ENCODE measurements at places on chromosomes 6 and 20.

DNA sequence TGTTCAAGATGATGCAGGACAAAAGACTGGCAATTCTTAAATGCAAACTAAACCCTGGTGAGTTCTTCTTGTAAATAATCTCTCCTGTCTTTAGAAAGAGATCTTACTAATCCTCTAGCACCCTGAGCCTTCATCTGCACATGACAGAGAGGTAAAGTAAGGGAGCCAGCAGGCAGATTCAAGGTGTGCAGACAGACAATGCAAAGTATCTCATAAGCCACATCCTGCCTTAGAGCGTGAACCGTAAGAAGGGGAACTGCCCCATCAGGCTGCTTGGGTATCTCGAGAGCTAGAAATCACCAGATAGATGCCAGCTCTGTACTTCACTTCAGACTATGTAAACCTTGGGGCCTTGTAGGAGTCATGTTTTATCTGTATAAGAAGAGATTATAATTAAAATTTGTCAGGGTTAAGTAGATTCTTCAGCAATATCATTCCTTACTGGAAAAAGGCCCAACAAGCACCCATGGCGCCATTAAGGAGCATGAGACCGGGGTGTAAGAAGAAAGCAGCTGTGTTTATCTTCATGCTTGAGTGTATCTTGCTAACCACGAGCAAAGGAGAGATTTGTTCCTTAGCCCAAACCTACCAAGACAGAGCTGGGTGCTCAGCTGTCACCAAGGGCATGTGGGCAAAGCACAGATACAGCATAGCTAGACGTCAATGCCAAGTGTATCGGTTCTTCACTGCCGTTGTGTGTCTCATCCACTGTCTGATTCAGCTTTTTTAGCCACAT is 24.4 kb downstream of the CNR1 start:
- DNase-seq = no peak

DNA sequence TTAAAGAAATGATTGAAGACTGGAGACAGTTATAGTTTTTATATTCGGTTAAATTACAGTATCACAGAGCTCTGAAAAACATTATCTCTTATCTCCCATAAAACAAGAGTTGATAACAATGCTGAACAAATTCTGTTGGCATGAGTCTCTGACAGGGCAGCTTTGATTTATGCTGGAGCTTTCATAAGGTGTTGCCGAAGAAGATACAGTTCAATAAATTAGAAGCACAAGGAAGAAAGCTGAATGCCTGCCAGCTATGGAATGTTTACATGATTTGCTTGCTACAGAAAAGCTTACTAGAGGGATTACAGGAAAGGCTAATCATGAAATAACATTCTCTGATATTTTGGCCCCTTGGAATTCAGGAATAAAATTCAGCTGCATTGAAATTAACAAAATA is 431.9 kb upstream of the GJE1 start:
- no peak for DNase-seq

- peak; percentile 98 for DNase-seq
Observed at GRCh38 chr6:162727322-162728182, at the start of the genes PACRG and PRKN. PACRG (plus strand) TSS chr6:162727974. PRKN (minus strand) TSS chr6:162727766.

- DNase-seq = peak; percentile 80
Observed at GRCh38 chr6:157021344-157021992, 244.3 kb downstream of the ARID1B start.

DNA sequence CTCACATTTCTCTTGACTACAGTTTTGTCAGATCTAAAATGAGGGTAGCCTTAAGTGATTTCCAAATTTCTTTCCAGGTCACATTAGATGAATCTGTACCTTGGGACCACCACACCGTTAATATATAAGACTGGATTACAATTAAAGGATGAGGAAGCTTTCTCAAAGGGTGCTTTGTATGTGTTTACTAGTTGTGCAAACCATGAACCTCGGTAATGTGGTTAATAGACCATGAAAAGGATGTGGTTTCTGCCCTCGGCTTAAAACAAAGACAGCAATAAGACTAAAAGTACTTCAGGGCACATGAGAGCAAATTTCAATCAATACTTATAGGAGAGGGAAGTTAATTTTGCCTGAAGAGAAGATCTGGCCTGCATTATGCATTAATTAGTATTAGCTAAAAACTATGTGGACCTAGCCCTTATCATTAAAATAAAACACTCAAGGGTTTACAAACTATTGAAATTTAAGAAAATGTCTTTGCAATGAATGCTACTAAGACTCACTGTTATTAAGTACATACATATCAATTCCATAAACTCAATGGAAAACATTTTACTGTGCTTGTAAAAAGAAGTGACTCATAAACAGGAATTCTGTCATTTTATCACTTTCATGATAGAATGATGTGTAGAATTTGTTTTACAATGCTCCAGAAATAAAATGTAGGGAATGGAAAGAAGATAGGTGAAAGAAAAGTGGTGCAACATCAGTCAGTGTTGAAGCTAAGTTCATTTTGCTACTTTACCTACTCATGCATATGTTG is 936 bp upstream of the TMX4 start:
- no peak for DNase-seq

DNA sequence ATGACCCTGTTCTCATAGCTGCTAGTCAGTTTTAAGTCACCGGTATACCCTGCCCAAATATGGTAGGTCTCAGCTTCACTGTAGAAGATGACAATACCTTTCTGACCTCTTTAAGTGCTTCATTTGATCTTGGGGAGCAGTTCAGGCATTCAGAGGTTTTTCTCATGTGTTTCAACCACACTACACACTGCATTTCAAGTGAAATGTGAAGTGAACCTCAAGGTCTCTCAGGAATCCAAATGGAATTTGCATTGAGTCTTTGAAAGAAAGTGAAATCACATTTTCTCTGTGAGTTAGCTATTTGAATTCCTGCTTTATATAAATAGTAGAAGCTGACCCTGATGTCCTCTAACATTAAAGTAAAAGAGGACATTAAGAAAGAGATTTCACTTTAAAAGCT is 461.6 kb downstream of the ADGRB3 start:
- no peak for DNase-seq

DNA sequence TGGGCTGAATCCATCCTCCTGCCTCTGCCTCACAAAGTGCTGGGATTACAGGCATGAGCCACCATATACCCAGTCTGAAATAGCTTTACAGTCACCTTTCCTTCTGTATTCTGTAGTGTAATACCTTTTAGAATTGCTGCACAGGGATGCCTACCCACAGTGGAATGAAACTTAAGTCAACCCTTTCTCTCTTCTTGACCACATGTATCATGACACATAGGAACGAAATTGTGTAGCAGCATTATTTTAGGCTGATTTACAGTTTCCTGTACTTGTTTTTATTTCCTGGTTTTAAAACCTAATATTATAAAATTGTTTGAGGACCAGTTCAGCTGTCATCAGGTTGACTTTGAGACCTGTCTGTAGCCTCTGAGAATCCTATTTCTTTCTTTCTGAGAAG is 297.8 kb downstream of the ZFAND3 start:
- no peak for DNase-seq

DNA sequence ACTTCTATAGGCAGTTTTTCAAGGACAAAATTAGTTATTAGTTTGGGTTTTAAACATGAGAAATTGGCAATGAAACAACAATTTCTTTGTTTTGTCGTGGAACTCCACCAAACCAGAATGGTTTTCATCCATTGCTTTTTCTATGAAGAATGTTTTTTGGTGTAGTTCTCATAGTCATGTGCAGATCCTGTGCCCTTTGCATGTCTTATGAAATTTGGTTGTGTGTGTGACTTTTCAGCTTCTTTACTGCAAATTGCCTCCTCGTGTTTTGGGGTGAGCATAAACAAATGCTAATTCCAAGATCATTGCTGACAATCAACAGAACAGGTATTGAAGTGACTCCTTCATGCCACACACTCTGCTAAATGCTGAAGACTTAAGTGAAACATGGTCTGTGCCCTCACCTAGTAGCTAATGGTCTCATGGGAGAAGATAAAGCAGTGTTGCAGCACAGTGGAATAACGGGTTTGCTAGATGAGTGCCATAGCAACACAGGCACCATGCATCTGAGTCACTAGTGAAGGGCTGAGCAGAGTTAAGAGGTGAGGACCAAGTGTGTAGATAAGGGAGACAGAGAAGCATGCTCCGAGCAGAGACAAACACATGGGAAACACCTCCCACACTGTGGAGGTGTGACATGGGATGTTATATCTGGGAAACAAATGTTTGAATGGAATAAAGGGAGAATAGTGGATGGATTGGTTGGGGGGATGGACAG is 120.0 kb downstream of the SLC16A10 start:
- no peak for DNase-seq

- DNase-seq = no peak
Observed at GRCh38 chr6:90538278-90539046, 48.4 kb downstream of the MAP3K7 start.

- no peak for DNase-seq
Observed at GRCh38 chr6:107807196-107807811, 16.8 kb downstream of the SCML4 start.

- no peak for DNase-seq
Observed at GRCh38 chr6:41712651-41713103, 22.7 kb downstream of the TFEB start.

- no peak for DNase-seq
Observed at GRCh38 chr6:132190097-132190814, 211.0 kb downstream of the MOXD1 start.

DNA sequence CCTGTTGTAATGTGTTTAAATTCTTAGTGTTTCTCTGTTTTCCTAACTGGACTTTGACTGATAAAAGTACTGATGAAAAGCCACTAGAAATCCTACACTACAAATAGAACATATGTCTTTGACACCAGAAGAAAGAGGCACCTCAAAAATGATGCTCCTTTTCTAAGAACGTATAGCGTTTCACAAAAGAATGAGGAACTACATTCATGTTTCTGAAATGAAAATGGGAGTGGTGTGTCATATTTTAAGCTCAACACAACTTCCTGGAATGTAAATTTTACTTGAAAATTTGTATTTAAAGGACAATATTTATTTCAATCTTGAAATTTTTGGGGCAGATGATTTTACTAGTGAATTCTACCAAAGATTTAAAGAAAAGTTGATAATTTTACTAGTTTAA is 35.3 kb downstream of the KIAA0408 start:
- DNase-seq = no peak

- DNase-seq = no peak
Observed at GRCh38 chr6:118324116-118324515, 224.0 kb upstream of the PLN start.

- DNase-seq = no peak
Observed at GRCh38 chr20:14522595-14522994, 185.2 kb upstream of the FLRT3 start.

GRCh38 chr6:20340068-20340848 is 61.4 kb upstream of the E2F3 start:
- no peak for DNase-seq

DNA sequence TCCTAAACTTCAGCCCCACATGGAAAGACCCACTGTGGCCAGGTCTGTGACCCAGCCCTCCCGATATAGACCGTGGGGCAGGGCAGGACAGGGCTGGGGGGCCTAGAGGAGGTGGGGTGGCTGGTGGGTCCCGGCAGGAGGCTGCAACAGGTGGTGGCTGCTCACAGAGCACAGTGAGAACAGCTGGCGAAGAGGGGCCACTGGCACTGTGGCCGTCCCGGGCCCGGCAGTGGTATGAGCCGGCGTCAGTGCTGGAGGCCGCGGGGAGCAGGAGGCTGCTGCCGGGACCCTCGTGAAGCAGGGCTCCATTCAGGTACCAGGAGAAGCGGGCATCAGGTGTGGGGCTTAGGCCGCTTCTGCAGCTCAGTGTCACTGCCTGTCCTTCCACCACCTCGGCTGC is 13.4 kb downstream of the SIGLEC1 start:
- no peak for DNase-seq

- DNase-seq = peak; percentile 12
Observed at GRCh38 chr6:145815309-145816274, 997 bp upstream of the FBXO30 start.

DNA sequence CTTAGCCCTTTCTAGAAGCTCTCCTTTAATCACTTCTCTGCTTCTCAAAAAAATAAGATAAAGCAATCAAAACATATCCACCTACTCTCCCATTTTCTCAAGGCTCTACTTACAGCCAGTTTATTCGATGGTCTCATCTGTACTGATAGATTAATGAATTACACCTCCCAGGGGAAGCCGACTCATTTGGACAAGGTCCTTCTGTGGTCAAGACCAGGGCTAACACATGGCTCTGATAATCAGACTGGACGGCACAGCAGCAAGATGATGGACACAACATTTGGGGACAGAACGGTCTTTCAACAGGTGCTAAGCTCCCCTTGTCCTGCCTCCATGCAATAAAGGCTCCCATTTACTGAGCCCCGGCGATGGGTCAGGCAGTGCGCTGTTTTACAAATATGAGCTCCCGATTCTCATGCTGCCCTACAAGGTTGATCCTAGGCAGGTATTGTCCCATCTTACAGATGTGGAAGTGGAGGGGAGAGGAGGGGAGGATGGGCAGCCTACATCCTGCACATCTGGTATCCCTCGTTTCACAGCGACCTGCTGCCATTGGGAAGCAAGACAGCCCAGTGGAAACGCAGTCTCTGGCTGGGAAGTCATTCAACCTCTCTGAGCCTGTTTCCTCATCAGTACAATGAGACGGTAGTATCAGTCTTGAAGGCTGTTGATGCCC is 15.7 kb downstream of the CPNE5 start:
- no peak for DNase-seq

Data from stimulated activated CD4-positive, alpha-beta T cell treated with anti-CD3 and anti-CD28 coated beads, Interleukin-4, amount 100 ng/mL, for 48 hours (primary cell).